ENCODE measurements at places on chromosomes 7 and 10. TPM values are rescaled to one million over a fixed set of nuclear protein-coding genes. Genes with fewer than 3 reads are reported as not detected.

Gene TSPAN33
- 14.9 TPM for total RNA-seq

Gene ENKUR
- not detected for total RNA-seq

Gene TAS2R5
- total RNA-seq: 0.27 TPM

Gene BTBD16
- total RNA-seq: not detected

Gene BCL7B
- 71.5 TPM for total RNA-seq

DNA sequence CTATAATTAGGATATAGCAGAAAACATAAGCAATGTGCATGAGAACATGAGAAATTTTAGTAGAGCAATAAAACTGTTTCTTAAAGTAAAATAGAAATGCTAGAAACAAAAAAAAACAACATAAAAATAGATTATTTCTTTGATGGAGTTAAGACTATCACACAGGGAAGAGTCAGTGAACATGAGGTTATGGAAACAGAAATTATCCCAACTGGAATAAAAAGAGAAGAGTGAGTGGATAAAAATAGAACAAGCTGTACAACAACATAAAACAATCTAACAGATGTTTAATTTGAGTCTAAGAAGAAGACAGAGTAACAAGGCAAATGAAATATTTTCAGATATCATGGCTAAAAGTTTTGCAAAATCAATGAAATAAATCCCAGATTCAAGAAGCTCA is 7.5 kb upstream of the OR6B1 start:
- no peak for DNase-seq

DNA sequence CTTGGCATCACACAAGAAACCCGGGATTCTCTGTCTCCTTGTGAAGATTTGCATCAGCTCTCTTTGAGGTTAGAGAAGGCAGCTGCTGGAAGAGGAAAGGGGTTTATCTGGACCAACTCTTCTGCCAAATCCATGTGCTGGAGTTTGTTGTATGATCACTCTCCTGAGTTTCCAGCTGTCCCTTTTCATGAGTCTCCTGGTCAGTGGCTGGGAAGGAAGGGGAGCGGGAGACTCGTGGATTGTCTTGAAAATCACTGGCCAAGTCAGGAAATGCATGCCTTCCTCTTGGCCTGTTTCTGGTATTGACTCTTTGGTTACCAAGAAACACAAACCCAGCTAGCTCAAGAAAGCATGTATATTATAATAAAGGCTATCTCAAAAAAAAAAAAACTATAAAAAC is 38.8 kb downstream of the TACR2 start:
- no peak for DNase-seq

- DNase-seq: no peak
Measured at GRCh38 chr10:122561792-122562191, 1.2 kb downstream of the DMBT1 start.

DNA sequence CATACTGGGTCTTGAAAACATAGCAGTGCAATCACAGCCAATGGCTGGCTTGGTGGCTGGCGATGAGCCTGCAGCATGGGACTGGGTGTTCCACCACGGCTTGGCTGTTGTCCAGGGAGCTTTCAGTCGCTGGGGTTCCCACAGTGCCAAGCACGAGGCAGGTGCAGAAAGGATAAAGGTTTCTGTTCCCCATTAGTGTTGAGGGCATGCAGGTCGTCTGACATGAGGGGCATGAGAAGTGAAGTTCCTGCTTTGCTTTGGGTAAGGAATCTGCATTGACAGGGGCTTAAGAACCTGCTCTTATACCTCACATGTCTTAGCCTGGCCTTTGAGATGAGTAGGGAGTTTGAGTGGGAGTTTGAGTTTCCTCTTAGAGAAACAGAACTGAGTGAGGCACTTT is 9.0 kb upstream of the CFTR start:
- peak; percentile 67 for DNase-seq

DNA sequence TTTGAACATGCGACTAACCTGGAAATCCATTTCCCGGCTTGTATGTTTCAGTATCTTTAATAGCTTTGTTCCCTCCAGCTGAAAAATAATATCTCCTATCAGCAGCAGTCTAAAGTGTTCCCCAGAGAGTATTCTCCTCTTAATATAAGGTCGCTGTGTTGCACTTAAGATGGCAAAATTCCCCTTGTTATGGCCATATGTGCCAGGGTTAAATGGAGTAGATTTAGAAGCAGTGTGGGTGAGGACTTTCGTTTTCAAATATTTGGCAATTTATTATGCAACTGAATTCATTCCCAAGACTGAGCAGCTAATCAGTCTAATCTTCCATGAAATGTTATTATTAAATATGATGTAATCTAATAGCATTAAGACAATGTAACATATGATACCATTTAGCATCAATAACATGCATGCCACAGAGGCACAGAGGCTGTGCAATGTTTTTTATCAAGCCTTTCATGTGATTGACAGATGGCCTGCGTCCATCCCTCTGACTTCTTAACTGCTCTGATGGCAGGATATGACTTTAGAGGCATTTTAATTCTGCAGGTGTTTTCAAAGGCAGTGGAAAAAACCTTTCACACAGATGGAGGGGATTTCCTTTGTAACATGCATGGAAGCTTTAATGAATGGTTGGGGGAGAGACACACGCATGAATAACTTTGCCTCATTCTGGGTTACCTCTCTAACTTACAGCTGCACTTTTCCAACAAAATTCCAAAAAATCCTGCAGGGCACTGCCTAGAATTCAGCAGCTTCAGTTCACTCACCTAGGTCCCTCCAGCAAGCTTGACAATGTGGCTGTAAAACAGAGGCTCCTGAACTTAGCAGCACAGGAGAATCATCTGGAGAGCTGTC is 55.1 kb upstream of the ZPBP start:
- no peak for DNase-seq

- no peak for DNase-seq
Measured at GRCh38 chr7:74153736-74154135, 20.4 kb upstream of the EIF4H start.

DNA sequence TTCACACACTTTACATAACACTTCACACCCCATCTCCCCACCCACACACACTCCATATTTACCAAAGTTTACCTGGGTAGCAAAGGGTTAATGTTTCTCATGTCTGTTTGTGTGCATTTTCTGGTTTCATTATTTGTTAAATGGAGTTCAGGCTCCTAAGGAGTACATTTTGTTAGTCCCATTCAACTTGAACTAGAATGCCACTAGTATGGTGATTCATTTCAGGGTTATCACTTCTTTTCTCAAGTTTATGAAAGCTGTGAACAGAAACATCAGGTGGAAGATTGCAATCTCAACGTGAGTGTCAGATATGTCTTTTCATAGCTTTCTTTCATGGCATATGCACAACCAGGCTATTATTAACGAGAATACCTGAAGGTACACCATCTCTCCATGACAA is 1027.5 kb downstream of the GATA3 start:
- no peak for DNase-seq

DNA sequence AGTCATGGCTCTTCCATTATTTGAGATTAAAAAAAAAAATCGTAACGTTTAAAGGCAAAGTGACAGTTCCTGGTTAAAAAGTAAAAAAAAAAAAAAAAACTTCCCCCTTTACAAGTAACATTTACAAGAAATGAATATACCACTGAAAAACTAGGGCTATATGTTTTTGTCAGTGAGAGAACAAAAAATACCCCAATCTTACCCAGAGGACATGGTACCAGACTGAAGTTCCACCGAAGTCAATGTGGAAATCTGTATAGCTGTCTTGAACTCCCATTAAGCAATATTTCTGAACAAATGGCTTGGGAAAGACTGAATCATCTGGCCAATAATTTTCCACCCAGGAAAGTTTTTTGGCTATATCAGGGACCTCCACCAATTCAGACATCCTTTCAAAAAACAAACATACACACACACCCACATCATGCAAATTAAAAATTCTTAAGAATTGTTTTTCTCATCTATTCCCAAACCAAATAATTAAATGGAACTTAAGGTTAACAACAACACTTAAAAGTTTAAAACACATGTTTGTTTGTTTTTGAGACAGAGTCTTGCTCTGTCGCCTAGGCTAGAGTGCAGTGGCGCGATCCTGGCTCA is 50.2 kb downstream of the KDM7A start:
- DNase-seq: no peak

DNA sequence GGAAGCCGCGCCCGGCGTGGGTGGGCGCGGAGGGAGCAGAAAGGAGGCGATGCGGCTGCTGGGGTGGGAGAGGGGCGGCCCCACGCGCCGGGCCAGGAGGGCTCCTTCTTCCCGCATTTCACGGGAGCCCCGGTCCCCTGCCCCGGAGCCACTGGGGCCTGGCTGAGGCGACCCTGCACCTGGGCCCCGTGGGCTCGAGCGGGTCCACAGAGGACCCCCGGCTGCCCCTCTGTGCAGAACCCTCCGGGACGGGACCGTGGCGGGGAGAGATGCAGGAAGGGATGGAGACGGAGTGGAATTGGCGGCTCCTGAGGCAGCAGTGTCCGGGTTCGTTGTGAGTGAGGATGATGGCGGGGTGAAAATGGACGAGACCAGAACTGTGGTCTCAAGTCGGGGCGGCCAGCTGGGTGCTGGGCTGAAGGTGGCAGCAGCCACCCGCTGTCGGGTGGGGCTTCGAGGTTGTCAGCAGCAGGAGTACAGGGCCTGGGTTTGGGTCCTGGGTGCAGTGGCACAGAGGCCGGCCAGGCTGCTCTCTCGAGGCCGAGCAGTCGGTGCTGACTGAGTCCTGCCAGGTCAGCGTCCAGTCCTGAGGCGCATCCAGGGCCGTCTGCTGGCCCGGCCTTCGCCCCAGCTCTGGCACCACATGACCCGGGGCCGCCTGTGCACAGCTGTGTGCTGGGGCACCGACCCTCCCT is 80.4 kb downstream of the VIPR2 start:
- DNase-seq: no peak

DNA sequence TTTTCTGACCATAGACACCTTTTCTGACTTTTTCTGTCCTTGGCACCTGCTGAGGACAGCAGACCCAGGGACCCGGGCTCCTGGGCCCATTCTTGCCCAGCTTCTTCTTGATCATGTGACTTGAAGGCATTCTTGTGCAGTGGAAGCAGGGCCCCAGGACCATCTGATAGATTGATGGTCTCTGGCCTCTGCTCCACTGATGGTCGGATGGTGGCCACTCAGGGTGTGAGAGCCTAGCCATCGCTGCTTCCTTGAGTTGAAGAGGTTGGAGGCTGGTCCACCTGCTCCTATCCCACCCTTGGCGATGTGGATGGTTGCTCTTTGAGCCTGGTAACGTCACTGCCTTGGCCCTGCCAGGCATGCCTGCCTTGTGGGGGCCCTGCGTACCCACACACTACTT is 37.8 kb upstream of the ZNF716 start:
- DNase-seq: no peak
